WTC11 (cell line): ENCODE measurements at places on chromosomes 6 and 20. TPM values are rescaled to one million over a fixed set of nuclear protein-coding genes. Genes with fewer than 3 reads are reported as not detected.

The SCP2D1 gene
- not detected in 3 replicates for total RNA-seq

The RCAN2 gene
- 3.4 to 3.9 TPM (median 3.8 TPM) in 3 replicates for total RNA-seq

The MTFR2 gene
- 8.2 to 8.5 TPM (median 8.5 TPM) in 3 replicates for total RNA-seq

The TFAP2B gene
- not detected in 3 replicates for total RNA-seq

The C6orf47 gene
- total RNA-seq = 14.0 to 16.3 TPM (median 14.3 TPM) in 3 replicates

The SLC17A3 gene
- not detected in 3 replicates for total RNA-seq

The TEAD3 gene
- 32.0 to 34.3 TPM (median 33.9 TPM) in 3 replicates for total RNA-seq

The KATNA1 gene
- 16.0 to 18.1 TPM (median 16.1 TPM) in 3 replicates for total RNA-seq

The FILIP1 gene
- 2.9 to 5.6 TPM (median 5.1 TPM) in 3 replicates for total RNA-seq
